ENCODE measurements at places on chromosomes 5 and 9. TPM values are rescaled to one million over a fixed set of nuclear protein-coding genes. Genes with fewer than 3 reads are reported as not detected.

DNA sequence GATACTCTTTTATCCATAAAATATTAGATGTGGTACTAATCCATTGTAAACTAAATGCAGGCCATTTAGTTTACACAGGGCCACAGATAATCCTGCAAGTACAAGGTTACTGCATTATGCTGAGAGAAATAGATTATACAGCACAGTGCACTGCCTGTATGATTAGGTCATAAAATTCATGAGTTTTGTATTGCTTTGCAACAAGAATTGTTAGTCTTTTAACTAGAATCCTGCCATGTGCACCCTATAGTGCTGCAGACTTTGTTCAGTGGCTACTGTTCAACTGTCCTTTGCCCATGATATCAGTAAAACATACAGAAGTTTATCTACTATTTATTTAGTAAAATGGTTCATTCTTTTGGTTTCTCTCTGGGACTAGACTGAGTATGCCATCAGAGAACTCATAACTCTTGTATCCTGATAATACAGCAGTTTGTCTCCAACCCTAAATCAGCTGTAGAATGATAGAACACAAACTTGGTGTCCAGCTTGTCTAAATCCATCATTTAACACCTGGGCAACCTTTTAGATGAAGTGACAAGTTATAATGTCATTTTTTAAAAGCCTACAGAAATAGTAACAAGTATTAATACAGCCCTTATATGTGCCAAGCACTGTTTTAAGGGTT is 291.2 kb downstream of the TMEM167A start:
- DNase-seq, result no peak

- no peak for DNase-seq
Observed at GRCh38 chr9:134286471-134287245, 39.6 kb upstream of the RXRA start.

GRCh38 chr5:138022912-138023311 is 10.0 kb downstream of the FAM13B start:
- DNase-seq, result no peak

DNA sequence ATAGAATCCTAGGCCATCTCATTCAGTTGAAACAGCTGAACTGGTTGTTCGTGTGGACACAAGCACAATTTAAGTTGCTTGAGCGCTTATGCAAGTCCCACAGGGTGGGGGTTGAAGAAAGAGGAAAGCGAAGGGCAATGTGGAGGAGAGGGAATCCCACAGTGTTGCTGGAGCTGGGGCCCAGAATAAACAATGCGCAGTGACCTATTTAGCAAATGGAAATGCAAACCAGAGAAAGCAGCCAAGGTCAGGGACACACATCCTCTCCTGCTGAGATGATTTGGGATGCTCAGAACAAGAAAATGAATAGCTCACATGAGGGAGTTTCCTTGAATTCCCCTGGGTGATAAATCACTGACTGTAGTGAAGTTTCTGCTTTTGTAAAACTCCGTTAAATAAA is 838.3 kb downstream of the TLE4 start:
- DNase-seq, result no peak

C5orf63 gene
- 1.3 TPM for total RNA-seq

DNA sequence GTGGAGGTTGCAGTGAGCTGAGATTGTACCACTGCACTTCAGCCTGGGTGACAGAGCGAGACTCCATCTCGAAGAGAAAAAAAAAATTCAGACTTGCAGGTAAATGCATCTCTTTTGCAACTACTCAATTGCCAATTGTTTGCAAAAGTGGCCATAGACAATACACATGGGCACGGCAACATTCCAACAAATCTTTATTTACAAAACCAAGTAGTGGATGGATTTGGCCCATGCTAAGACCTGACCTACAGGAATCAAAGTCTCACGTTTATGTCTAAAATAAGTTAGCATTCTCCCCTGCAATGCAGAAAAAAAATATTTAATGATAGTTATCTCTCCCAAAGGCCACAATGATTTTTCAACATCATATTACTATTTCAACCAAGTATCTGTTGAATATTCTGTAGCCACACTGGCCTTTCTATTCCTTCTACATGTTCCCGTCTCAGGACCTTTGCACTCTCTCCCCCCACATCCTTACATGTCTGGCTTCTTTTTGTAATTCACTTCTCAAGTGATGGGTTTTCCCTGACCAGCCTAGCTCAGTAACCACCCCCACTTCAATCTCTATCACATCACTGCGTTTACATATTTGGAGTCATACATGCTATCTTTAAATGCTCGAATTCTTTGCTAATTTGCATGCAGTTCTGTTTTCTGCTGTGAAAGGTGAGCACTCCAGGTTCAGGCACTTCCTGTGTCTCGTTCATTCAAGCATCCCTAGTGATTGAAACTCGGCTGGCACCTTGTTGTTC is 54.2 kb downstream of the FNBP1 start:
- no peak for DNase-seq

DNA sequence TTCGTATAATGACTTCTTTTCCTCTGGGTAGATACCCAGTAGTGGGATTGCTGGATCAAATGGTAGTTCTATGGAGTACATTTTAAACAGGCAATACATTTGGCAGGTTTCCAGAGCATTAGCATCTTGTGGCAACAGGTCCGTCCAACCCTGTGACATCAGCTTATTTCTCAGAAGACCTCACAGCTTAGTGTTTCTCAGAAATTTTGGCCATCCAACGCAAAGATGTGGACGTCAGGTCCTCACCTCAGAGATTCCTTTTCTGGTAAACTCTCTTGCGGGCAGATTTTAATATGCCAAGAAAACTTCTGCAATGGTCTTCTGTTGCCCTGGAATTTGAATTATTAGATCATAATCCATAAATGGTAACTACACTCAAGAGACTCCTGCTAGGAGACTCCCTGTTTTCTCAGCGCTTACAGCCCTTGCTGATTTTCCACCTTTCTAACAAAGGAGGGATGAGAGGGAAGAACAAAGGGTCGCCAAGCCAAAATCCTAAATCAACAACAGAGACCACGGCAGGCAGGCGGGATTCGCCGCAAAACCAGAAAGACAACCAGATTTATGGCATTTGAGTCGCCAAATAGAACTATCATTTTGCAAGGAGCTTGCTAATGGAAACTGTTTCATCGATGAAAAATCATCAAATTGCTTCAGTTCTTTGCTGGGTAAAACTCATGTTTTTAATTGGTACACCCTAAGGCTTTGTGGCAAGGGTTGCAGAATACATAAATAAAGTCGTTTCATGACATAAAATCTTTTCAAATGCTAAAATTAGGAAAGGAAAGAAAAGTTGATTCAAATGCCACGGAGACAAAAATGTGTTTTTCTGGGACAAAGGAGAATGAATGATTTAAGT is 34.1 kb upstream of the PLPP1 start:
- DNase-seq, result peak; percentile 64

INSL4 gene
- total RNA-seq, result not detected

- DNase-seq, result no peak
Observed at GRCh38 chr5:145853781-145854376, 18.7 kb upstream of the PRELID2 start.

FOXD4L5 gene
- total RNA-seq, result not detected

DNA sequence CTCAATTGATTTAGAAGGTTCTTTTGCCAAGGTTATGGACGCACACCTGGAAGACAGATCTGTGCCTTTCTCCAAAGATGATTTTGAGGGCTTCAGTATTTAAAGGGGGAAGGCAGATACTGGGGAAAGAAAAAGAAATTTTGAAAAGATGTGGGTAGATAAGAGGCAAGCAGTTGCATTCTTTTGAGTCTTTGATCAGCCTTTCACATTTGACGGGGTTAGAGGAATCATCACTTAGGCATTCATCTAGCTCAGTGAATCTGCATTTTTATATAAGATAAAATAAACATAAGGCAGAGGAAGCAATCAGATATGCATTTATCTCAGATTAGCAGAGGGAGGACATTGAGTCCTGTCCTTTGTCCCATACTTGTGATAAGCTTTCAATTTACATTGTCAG is 243.4 kb upstream of the RAI14 start:
- DNase-seq, result peak; percentile 31

SLC6A19 gene
- total RNA-seq, result not detected

RNF14 gene
- 101 TPM for total RNA-seq

DNA sequence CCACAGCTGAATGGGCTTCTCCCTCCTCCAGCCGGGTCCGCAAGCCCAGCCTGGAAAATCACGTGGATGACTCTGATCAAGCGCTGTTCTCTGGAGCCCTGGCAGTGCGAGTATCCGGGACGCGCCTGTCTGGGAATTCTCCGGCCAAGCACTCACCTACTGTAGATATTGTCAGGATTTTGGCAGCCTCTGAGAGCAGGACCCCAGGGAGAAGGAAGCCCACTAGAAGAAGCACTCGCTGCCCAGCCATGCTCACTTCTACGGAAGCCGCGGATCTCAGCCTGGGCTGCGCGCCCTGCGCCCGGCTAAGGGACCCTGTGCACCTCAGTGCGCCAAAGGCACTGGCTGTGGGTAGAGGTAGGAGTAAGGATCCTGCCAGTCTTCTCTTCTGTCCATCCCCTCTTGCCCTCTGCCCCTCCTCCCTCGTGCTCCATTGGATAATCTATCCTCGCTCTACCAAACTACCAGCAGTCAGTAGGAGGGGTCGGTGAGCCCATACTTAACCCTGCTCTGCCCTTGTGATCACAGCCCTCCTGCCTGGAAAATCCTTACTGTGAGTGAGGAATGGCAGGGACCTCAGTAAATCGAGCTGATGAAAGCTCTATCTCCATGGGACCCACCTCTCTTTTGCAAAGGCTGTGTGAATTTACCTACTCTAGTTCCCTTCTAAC is at the start of gene UGT3A2:
Gene UGT3A2, minus strand, starts transcription at position 343 of the 671 bp plus-strand sequence. Its CDS starts 93 bp downstream, at position 250.
- no peak for DNase-seq

DNA sequence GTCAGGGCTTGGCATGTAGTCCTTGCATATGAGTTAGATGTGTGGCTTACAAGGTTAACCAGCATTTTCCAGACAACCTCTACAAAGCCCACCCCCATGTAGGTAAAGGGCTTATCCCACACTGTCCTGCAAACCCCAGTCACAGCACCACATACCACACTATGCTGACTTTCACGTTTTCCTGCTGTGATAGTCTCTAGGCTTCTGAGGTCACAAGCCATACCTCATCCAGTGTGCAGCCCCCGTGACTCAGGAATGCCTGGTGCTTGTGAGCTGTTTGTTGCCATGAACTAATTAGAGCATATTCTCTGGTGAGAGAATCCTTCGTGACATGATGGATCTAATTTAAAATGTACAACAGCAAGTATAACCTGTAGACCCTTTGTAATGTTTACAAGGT is 50.8 kb downstream of the ERAP1 start:
- DNase-seq, result peak; percentile 17

BTNL3 gene
- total RNA-seq, result not detected

DNA sequence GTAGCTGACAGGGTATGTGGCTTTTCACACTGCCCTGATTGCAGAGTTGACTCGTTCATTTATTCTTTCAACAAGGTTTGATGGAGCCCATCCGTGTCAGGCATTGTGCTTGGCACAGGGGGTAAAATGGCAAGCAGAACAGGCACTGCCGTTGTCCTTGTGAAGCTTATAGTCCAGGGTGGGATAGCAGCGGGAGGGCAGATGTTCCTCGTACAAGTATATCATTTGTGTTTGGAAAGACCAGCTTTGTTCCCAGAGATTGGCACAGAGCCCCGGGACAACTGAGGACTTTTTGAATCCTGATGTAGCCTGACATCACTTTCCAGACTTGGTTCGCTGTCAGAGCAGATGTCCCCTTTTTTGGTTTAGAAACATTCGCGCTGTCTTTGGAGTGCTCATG is 50.9 kb downstream of the MVB12B start:
- DNase-seq, result no peak

CCL28 gene
- total RNA-seq, result 0.25 TPM

GRCh38 chr9:89798547-89799120 is 193.8 kb downstream of the GADD45G start:
- no peak for DNase-seq

DNA sequence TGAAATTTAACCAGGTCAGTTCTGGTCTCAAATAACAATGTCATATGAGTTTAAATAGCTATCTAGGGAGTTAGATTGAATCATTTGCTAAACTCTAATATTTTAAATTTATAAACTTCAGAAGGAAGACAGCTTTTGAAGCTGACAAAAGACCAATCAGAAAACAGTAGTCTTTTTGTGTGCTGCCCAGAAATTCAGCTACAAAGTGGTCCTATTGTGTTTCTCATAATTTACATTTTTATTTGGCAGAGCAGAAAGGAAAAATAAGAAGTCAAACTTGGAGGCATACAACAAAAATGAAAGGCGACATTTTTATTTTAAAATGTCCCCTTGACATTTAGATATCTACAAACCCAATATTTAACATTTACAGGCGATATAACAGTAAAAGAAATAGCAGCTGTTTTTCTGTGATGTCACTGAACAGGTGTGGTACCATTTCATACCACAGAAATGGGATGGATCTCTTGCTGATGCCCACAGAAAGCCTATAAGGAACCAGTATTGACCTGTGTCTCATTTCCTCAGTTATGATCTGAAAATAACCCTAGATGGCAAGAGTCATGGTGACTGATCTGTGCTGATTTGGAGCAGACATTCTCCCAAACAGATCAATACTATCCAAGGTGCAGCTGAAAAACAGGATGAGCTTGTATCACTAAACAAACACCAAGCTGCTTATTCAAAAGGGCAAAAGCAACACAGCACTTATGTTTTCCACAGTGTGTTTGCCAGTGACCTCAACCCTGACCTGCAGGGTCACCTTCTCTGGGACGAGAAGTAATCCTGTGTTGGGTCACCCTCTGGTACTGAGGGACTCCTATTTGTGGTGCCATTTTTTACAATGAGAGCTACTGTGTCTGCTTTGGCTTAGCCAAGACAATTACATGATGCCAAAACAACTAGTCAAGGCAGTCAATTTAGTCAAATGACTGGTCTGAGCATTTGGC is 3.6 kb upstream of the FST start:
- no peak for DNase-seq

- DNase-seq, result no peak
Observed at GRCh38 chr5:157290981-157291711, 25.2 kb downstream of the CYFIP2 start.
